ENCODE measurements at places on chromosomes 12 and 14. TPM values are rescaled to one million over a fixed set of nuclear protein-coding genes. Genes with fewer than 3 reads are reported as not detected.
A peak's percentile ranks its signal among the peaks of the same experiment; 100 is the strongest.

NTS gene
- total RNA-seq = not detected

FGF6 gene
- total RNA-seq = not detected

DNA sequence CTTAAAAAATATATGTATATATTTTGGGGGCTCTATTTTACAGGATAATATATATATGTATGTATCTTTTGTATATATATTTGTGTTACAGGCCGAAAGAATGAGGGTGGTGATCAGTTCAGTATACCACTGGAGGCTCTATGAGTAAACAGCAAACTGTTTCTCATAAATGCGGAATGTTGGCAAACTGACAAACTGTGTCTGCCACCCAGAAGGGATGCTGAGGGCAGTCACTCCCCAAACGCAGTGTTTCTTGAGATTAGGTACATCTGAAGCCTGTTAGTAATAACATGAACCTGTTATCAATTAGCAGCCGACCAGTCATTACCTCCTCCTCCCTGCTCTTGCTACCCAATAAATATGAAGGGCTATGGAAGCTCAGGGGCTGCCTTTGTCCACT lies 20.8 kb downstream of the TNFAIP2 start:
- peaks cover 23% of the 10 kb centered on the region for H3K4me1 ChIP-seq
- no peak overlapping the region for H3K27ac ChIP-seq
- DNase-seq = peak; percentile 64
- H3K4me3 ChIP-seq = no peak overlapping the region
- H3K36me3 ChIP-seq = no peaks in the 10 kb centered on the region
- H3K27me3 ChIP-seq = peaks cover 19% of the 10 kb centered on the region

DNA sequence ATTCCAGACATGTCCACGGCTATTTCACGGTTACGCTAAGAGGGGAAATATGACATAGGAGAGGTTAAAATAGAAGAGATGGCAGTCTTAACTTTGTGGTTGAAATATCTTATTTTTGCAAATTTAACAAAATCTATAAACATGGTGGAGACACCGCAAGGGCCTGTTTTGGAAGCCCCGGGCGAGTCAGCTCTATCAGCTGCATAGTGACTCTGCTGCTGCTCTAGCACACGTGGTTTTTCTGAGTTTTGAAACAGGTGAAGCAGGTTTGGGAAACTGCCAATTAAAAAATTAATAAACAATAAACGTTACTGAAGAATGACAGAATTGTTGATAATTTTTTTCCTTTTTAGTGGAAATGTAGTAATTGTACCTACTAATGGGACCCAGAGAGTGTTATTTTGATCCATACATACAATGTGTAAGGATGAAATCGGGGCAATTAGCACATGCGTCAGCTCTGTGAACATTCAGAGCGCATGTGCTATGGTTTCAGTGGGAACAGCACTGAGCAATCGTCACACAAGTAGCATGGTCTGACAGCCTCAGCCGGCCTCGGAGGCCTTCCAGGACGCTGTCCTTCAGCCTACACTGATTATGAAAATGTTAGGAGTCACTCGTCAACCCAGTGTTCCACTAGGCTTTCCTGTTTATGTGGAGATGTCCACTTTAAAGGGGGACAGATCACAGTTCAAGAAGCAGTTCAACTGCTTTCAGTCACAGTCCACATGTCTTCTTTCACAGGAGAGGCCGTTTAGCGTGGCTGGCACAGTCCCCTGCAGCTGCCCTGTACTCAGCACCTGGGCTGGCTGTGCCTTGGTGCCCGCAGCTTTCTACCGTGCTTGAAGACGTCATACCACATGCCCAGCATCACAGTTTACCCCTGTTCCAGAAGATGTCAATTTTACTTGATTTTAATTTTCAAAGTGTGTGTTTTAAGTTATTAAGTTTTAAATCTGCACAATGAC lies 51.8 kb downstream of the MOK start:
- H3K4me1 ChIP-seq = no peaks in the 10 kb centered on the region
- H3K36me3 ChIP-seq = no peaks in the 10 kb centered on the region
- H3K27me3 ChIP-seq = no peaks in the 10 kb centered on the region

- H3K27me3 ChIP-seq = no peaks in the 10 kb centered on the region
- H3K4me3 ChIP-seq = no peak overlapping the region
- H3K4me1 ChIP-seq = peaks cover 20% of the 10 kb centered on the region
- DNase-seq = peak; percentile 37
- peaks cover 12% of the 10 kb centered on the region for H3K36me3 ChIP-seq
These were observed 3.2 kb upstream of the CRIP1 start for GRCh38 chr14:105483300-105484068.

DNA sequence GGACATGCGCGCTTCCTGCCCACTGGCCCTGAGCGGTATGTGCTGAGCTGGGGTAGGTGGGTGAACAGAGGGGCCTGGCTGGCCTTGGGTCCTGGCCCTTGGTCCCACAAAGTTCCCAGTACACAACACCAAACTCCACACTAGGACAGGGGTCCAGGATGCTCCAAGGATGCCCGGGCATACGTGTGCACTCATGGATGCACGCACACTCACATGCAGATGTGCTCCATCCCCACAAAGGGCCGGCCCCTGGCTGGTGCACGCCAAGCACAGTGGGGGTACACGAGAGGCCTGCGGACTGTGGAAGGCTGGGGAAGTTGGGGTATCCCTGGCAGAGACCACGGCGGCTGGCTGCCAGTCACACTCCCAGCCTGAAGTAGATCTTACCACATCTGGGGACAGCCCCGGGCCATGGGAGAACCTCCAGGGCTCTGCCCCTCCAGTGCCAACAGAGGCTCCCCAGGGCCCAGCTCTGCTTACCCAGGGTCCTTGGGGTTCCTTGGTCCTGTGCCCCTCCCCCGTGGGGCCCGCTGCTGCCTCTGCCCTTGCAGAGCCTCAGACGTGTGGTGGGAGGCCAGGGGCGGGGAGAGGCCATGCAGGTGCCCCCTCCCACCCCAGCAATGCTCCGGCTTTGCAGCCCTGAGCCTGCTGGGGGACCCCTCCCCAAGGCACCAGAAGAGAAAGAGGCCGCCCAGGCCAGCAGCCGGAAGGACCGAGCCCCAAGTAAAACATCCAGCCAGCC lies 24.0 kb upstream of the NUDT14 start:
- H3K4me1 ChIP-seq = peaks cover 6% of the 10 kb centered on the region
- H3K27me3 ChIP-seq = peaks cover 9% of the 10 kb centered on the region
- DNase-seq = no peak
- H3K4me3 ChIP-seq = no peak overlapping the region
- H3K27ac ChIP-seq = no peak overlapping the region
- peaks cover 13% of the 10 kb centered on the region for H3K36me3 ChIP-seq

DNA sequence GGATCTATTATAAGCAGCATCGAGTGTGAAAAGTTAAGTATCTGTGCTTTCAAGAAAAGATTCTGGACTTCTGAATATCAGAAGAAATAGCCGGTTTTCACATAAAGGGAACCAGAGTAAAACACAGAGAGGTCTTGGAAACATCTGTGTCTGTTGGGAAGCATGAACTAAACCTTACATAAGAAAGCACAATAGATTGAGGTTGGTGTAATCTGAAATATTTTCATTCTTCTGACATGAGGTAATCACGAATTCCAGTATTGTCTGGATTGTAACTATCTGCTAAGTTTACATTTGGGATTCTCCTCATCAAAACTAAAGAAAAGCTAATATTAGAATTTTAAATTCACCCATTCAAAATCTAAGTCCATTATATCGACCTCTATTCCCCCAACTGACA lies 161.3 kb downstream of the CPNE8 start:
- no peak for DNase-seq
- no peak overlapping the region for H3K4me3 ChIP-seq
- no peaks in the 10 kb centered on the region for H3K27me3 ChIP-seq
- no peak overlapping the region for H3K27ac ChIP-seq
- H3K36me3 ChIP-seq = peaks cover 8% of the 10 kb centered on the region
- H3K4me1 ChIP-seq = no peaks in the 10 kb centered on the region

LRRC10 gene
- not detected for total RNA-seq

DNA sequence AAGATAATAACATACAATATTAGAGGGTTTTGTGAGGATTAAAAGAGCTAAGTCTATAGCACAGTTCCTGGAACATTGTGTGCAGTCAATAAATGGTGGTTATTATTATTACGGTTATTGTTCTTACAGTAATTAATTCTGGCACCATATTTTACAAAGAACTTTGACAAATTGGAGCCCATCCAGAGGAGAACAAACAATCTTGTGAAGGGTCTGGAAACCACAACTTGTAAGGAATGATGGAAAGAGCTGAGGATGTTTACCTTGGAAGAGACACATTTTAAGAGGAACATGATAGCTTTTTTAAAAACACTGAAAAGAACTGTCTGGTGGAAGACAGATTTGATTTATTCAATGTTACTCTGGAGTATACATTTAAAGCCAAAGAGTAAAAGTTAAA lies 150.5 kb upstream of the KRR1 start:
- H3K27me3 ChIP-seq = no peaks in the 10 kb centered on the region
- H3K4me1 ChIP-seq = peaks cover 11% of the 10 kb centered on the region
- no peak overlapping the region for H3K27ac ChIP-seq
- H3K36me3 ChIP-seq = no peaks in the 10 kb centered on the region

GRCh38 chr12:93223440-93224426 lies 154.0 kb upstream of the NUDT4 start:
- peak; percentile 31 for DNase-seq
- peak overlapping the region; percentile 29 for H3K27ac ChIP-seq
- H3K4me3 ChIP-seq = no peak overlapping the region
- H3K4me1 ChIP-seq = peaks cover 10% of the 10 kb centered on the region
- H3K27me3 ChIP-seq = no peaks in the 10 kb centered on the region

- no peak overlapping the region for H3K4me3 ChIP-seq
- H3K4me1 ChIP-seq = no peaks in the 10 kb centered on the region
- H3K36me3 ChIP-seq = no peaks in the 10 kb centered on the region
- H3K27ac ChIP-seq = no peak overlapping the region
These were observed 162.0 kb downstream of the IPO8 start for GRCh38 chr12:30533558-30534265.

DNA sequence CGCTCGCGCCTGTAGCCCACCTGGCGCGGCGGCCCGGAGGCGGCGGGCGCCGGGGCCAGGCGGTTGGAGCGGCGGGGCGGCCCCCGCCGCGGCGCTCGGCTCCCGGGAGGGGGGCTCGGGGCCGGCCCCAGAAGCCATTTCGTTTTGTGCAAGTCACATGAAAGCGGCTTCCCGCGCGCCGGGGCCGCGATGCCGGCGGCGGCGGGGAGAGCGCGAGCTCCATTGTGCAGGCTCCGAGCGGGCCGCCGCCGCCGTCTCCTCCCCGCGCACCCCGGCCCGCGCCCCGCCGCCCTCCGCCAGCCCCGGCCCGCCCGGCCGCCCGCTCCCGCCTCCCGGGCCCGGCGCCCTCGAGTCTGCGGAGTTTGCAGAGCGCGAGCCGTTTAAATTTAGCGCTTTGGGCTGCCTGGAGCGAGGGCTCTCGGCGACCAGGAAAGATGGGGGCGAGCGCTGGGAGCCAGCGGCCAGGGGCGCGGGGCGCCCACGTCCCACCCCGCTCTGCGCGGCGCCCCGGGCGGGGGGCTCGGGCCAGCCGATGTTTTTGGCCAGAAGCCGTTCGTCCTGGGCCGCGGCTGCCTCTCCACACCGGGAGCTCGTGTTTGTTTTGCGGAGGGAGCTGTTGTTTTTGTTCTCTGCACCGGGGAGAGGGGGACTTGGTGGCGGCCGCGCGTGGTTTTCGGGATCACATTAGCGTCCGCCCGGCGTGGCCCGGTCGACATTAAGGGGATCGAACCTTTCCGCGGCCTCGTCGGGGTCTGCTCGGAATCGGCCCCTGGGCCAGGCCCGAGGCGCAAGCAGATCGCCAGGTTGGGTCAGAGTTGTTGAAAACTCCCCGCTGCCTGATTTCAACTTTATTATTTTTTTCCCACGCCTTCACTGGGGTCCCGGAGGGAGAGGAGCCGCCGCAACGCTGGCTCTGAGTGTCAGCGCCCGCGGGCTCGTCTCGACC lies 982 bp downstream of the BCL7A start:
- H3K27ac ChIP-seq = peak overlapping the region; percentile 90
- H3K4me1 ChIP-seq = peaks cover 5% of the 10 kb centered on the region
- H3K36me3 ChIP-seq = peaks cover 7% of the 10 kb centered on the region
- DNase-seq = peak; percentile 11

DNA sequence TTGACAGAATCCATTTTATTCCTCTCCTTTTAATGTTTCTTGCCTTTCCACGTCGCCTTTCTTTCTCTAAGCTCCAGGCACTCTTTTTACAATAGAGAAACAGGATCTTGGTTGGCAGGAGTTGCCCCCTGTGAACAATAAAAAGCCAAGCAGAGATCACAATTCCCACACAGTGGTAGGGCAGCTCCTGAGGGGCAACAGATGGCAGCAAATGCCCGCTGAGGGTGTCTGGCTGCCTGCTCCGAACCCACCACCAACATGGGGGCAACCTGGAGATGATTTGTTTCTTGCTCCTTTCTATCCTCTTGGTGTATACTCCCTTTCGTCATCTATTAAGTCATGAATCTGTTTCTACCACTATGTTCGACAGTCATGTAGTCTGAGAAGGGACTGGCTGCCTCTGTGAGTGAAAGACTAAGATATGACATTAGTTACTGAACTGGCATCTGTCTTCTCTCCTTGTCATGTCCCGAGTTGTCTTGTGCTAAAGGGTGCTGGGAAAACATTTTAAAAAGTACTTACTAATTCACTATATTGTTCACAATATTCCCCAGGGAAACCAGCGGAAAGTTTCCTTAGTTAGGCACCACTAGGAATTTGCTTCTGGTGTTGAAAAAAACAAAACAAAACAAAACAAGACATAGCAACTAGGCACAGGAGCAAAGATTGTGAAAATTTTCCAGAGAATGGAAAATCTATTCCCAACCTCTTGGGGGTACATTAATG lies 170.1 kb downstream of the STXBP6 start:
- no peaks in the 10 kb centered on the region for H3K27me3 ChIP-seq
- no peak for DNase-seq
- H3K4me3 ChIP-seq = no peak overlapping the region
- H3K36me3 ChIP-seq = no peaks in the 10 kb centered on the region
- H3K4me1 ChIP-seq = no peaks in the 10 kb centered on the region

DNA sequence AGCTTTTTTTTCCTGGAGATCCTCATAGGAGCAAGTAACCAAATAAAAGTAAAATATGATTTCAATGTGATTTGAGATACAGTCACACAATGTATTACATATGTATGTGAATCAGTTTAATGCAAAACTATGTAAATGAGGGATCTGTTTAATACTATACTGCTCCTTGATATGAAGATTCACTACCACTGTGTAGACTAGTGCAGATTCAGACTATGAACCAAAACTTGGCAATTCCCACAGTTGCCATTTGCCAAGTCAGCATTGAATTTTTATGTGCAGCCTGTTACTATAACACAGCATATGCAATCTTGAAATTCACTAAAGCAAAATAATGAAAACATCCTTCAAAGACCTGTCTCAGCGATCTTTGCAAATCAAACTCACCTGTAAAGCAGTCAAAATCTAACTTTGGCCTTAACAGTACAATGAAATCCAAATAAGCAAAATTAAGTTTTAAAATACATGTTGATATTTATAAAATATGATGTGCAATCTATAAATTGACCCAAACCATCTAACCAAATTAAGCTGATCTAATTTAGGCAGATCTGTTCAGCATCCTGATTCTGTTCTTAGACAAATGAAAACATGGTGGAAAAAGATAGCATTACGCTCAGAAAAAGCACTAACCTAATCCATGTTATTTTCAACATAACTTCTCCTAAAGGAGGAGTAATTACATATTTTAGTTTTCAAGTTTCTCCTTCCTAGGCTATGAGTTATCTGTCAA lies 25.5 kb upstream of the LMNTD1 start:
- DNase-seq = no peak
- peaks cover 4% of the 10 kb centered on the region for H3K4me1 ChIP-seq
- no peak overlapping the region for H3K4me3 ChIP-seq
- no peak overlapping the region for H3K27ac ChIP-seq
- H3K36me3 ChIP-seq = no peaks in the 10 kb centered on the region
